ENCODE measurements at places on chromosomes 7 and 10. TPM values are rescaled to one million over a fixed set of nuclear protein-coding genes. Genes with fewer than 3 reads are reported as not detected.

GRCh38 chr10:118062798-118063238, 16.1 kb upstream of the RAB11FIP2 start:
- DNase-seq = no peak

GRCh38 chr7:70789481-70790214, 342.3 kb upstream of the GALNT17 start:
- DNase-seq = no peak

DNA sequence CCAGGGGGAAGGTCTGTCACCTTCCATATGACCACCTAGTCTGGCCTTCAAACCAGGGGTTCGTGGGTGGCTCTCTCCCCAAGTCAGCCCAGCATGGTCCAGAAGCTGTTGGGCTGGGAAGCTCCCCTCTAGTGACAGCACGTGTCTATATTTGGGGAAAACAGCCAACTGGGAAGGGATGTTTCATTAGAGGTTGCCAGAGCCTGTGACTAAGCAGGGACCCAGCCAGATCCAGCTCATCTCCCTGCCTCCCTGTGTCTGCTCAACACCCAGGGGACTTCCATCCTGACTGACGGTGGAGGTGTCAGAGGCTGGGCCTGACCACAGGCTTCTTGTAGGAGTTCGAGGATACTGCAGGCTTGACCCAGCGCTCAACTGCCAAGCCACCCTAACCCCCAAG, 10.5 kb downstream of the STYXL1 start:
- peak; percentile 11 for DNase-seq

The LRRC17 gene
- total RNA-seq = not detected

DNA sequence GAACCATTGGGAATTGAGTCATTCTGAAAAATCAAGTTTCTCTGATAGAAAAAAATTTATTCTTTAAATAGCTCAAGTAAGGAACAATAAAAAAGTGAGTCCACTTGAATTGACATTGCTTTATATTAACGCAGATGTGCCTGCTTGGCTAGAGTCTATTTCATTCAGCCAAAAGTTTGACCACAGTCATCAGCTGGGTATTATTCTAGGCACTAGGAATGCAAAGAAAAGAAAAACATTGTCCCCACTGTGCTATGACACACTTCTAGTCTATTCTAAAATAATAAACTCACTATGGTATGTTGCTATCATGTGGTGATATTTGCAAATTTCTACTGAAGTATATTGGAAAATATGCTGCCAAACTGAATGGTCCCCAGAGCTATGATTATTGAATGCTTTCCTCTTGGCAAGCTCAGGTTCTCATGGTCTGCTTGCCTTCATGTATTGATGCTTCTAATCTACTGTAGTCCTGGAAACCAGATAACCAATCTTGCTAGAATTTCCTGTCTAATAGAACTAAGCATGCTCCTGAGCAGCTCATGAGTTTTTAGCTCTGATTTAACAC, 8.3 kb downstream of the SFRP4 start:
- no peak for DNase-seq
